T-helper 2 cell (primary cell): ENCODE measurements at places on chromosomes 5 and 9.

DNA sequence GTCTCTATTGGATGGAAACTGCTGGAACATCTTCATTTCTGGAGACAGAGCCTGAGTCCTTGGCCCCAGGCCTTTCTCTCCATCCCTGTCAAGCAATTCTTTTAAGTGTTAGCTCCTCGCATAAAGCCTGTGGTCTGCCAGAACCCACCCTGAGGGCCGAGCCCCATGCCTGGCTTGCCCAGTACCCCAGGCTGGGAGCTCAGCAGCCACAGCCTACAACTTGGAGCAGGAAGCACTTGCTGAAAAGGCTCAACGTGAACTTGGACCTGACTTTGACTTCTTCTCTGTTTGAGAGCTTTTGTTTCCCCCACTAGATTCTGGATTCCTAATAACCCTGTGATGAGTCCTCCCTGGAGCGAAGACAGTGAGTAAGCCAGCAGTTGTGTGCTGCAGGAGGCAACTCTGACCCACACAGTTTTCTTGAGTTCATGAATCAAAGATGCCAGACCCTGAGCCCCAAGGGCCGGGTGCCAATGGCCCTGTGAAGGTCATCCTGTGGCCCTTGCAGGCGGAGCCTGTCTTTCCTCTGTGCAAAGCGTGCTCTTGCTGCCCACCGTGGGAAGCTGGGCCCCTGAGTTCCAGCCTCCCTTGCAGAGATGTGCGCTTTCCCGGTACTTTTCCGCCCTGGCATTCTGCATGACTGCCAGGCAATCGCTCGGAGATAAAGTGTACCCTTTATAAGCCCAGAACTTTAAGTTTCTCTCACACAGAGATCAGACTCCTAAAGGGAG, 64.3 kb upstream of the RUFY1 start:
- no peak for DNase-seq

- no peak for DNase-seq
Observed at GRCh38 chr5:88833371-88834130, 49.4 kb downstream of the MEF2C start.

- no peak for DNase-seq
Observed at GRCh38 chr9:16445141-16445920, 425.1 kb downstream of the BNC2 start.

- no peak for DNase-seq
Observed at GRCh38 chr5:136030252-136030651, 1.5 kb downstream of the TGFBI start.

GRCh38 chr5:33212439-33212838, 228.3 kb upstream of the TARS1 start:
- no peak for DNase-seq

- DNase-seq, result no peak
Observed at GRCh38 chr5:2695200-2695891, 56.1 kb downstream of the IRX2 start.

GRCh38 chr5:125928663-125929062, 494.5 kb upstream of the GRAMD2B start:
- DNase-seq, result no peak

DNA sequence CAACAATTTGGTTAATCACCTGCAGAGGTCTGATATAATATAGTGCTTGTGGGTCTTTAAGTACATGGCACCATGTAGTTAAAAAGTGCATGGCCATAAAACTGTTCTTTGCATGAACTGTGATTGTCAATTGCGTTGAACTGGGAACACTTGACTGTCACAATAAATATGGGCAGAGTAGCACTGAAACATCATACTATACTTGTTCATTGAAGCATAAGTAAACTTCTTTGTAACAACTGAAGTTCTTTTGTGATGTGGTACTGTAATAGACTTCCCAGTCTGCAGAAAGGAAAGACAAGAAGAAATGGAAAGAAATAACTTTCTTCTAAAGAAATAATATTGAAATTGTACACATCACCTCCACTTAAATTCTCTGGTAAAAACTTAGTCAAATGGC, 9.8 kb upstream of the NTRK2 start:
- no peak for DNase-seq

GRCh38 chr5:151902215-151902614, 22.4 kb downstream of the GLRA1 start:
- DNase-seq, result no peak

- no peak for DNase-seq
Observed at GRCh38 chr9:38724754-38725153, 4.8 kb upstream of the FAM240B start.

DNA sequence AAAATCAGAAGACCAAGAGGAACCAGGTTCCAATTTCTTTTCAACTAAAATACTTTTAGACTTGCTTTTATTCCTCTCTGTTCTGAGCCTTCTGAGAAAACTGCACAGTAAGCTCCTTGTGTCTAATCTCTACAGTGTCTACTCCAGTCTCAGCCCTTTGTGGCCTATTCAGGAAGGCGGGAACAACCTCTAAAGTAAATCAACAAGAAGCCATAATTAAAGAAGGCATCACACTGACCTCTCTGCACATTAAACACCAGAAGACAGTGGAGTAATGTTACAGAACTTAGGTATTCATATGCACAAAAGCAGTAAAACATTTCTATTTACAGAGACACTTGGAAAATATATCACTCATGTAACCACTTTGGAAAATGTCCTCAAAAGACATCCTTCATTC, 14.9 kb downstream of the XPA start:
- DNase-seq, result no peak

GRCh38 chr5:10635257-10635866, 71.5 kb downstream of the ANKRD33B start:
- no peak for DNase-seq

DNA sequence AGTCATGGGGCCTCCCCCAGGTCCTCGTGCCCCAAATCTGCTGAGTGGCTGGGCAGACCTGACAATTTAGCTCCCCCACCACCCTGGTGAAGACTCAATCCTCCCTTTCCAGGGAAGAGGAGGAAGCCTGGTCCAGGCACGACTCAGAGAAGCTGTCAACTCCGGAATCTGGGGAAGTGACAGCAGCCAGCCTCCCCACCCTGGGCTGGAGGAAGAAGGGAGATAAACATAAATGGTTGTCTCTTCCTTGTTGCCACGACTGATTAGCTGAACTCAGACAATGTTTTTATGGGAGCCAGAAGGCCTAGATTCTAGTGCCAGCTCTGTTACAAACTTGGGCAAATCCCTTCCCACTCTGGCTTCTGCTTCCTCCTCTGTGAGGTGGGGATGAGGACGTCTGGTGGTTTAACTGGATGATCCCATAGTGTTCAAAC, 15.4 kb downstream of the CCDC69 start:
- DNase-seq, result no peak
